ENCODE measurements at places on chromosomes 16 and 17.

DNA sequence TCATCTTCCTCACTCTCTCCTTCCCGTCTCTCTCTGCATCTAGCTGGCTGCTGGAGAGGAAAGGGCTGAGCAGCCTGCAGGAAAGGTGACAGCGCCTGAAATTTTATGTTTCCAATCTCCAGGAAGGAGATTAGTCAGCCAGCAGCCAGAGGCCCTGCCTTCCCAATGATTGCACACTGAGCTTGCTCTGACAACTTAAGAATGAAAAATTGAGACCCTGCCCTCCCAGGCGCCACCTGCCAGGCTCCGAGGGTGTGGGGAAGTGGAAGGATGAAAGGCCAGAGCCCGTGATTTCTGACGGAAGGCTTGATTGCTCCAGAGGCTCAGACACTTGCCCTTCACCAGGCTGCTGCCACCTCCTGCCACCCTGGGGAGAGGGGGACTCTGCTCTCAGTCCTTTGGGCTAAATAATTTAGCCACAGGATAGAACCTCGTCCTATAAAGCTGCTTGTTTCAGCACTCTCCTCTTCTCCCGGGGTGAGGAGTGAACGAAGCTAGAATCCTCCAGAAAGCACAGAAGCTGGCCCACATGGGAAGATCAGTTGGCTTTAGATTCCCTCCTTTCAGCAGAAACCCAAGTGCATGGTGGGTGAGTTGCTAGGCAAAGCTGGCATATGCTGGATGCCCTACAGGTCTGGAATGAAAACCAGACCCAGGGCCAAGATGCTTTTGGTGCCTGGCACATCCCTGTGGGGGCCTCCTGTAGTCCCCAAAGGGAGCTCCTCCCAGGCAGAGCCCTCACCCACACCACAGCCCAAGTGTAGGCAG lies 33.5 kb downstream of the GRIN2C start:
- DNase-seq, result no peak

- no peak for DNase-seq
Observed at GRCh38 chr16:17027488-17028129, 443.2 kb downstream of the XYLT1 start.

DNA sequence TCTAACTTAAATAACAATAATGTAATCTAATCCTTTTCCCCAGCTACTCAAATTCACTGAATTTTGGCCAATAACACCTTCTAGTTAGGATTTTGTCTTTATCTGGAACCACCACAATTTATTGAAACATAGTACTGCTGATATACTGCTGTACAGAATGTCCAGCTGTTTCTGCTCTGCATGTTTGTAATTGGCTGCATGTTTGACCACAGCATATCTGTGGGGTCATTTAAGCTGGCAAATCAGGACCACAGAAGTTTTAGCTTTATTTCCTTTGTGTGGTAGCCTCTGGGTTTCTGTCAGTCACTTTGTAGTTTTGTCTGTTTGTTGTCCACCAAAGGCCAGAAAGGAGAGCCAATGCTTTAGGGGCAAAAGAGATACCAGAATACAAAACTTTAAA lies 22.2 kb upstream of the RAB11FIP4 start:
- no peak for DNase-seq

DNA sequence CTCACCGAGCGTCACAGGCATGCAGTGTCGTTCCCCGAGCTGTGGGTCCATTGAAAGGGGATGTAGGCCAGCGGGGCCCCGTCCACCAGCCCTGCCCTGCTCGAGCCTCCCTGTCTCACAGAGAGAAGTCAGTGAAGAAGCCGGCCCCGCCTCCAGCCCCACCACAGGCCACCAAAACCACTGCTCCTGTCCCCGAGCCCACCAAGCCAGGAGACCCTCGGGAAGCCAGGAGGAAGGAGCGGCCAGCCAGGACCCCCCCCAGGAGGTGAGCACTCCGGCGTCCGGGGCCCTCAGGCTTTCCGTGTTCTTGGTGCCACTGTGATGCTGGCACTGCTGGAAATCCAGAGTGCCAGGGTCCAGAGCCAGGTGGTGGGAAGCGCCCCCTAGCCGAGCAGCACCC lies 13.9 kb upstream of the IL17C start:
- no peak for DNase-seq

- no peak for DNase-seq
Observed at GRCh38 chr16:24150282-24150681, 105.9 kb upstream of the CACNG3 start.

GRCh38 chr17:66474258-66474657 lies 171.8 kb downstream of the PRKCA start:
- DNase-seq, result no peak

GRCh38 chr16:7227229-7227721 lies 105.4 kb upstream of the RBFOX1 start:
- DNase-seq, result no peak

- DNase-seq, result no peak
Observed at GRCh38 chr17:17419631-17420030, 57.2 kb upstream of the MED9 start.

- no peak for DNase-seq
Observed at GRCh38 chr17:28372945-28373274, 1.4 kb downstream of the SARM1 start.

GRCh38 chr16:48395375-48395774 lies 10.2 kb upstream of the SIAH1 start:
- no peak for DNase-seq

Data from activated CD4-positive, alpha-beta T cell treated with anti-CD3 and anti-CD28 coated beads, Interleukin-10, Interleukin-2, amounts not matched to agents 100 ng/mL and 50 ng/mL, durations not matched to agents 16 hours and 8 hours (primary cell).